Type B pancreatic cell (in vitro differentiated cells): ENCODE measurements at places on chromosomes 1 and 21.

DNA sequence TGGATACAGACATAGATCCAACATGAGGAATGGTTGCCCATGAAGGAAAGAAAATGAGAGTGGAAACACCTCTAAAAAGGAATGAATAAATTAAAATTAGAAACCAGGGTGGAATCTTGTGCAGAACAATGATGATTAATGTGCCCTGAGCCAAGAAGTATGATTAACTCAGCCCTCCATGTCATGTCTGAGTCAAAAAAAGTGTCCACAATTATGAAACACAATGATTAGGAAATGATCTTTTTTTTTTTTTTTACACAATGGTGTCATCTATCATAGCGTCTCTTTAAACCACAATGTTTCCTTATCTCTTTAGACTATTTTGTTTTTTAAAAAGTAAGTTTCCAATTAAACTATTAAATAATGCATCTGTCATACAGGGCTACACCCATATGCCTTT lies 78.9 kb upstream of the RAB4A start:
- no peak for DNase-seq

DNA sequence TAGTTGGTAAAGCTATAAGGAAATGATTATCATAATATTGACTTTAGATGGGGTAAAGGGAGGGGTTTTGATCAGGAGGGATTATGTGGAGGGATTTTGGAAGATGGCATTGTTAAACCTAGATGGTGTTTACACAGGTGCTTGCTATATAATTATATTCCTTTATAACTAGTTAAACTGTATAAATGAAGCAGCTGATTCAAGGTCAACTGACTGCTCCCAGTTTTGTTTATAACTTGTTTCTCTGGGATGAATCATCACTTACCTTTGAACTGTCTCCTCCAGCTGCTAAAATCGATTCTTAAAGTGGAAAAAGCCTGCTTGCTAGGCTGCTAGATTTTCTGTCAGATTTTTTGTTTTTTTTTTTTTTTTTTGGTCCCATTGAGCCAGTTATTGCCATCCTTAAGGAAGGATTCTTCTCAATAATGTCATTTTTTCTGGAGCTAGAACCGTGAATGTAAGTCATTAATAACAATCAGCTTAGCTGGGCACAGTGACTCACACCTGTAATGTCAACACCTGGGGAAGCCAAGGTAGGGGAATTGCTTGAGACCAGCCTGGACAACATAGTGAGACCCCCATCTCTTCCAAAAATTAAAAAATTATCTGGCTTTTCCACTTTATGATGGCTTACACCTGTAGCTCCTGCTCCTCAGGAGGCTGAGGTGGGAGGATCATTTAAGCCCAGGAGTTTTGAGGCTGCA lies 153.2 kb downstream of the PIK3R3 start:
- no peak for DNase-seq

DNA sequence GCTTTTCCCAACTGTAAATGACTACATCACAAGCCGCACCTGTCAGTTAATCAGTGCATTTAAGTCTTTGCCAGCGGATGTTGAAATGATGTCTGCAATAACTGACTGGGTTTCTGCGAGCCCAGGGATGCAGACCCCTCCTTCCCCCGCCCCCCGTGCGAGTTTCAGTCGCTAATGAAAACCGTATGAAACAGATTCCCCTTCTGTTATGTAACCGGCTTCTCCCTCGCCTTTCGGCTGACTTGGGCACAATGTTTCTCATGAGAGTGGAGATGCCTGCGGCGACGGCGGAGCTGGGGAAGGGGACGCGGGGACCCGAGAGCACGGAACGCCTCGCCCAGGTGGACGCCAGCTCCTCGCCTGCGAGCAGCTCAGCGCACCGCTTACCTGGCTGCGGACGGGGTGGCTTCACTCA lies 753 bp downstream of the KCNJ6 start:
- no peak for DNase-seq

GRCh38 chr1:26471498-26472319 lies 531 bp upstream of the HMGN2 start:
- DNase-seq, result peak; percentile 86

DNA sequence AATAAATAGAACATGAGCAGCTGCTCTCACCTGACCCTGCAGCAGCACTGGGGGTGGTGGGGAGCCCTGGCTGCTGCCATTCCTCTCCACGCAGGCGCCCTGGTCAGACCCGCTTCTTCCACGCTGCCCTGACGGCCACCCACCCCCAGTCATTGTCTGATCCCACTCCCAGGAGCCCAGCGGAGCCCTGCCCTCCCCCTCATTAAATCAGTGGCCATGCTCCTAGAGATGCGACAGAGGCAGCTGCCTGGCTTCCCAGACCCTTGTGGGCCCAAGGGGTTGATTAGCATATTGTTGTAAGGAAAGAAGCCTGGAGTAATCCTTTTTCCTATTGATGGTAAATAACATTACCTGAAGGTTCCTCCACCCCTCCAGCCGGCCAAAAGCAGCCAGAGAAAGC lies 301.5 kb downstream of the RRAGC start:
- no peak for DNase-seq

GRCh38 chr1:77543822-77544448 lies 138.5 kb downstream of the ZZZ3 start:
- no peak for DNase-seq

DNA sequence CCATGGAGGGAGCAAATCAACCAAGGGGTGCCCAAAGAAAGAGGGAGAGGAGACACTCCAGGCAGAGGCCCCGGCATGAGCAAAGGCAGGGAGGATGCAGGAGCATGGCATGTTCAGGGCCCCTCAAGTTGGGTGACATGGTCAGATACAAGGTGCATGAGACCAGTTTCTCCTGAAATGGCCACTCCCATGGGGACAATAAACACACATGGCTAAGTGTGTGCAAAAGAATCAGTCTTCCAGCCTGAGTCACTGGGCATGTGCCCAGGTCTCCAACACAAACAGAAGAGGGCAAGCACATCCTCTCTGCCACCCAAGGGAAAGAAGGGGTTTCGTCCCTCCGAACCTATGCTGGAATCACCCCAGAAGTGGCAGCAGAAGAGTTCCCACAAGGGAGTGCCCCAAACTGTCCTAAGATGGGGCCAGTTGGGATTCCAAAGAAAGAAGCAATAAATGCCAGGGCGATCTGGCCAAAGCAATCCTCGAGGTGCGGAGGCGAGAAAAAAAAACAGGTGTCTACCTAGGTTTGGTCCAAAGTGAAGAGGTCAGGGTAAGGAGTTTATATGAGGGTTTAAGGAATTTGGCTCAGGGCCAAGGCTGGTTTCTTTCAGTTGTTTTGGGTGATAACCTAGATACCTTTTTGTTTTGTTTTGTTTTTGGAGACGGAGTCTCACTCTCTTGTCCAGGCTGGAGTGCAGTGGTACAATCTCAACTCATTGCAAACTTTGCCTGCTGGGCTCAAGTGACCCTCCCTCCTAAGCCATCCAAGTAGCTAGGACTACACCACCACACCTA lies 13.2 kb downstream of the CASP9 start:
- DNase-seq, result no peak

DNA sequence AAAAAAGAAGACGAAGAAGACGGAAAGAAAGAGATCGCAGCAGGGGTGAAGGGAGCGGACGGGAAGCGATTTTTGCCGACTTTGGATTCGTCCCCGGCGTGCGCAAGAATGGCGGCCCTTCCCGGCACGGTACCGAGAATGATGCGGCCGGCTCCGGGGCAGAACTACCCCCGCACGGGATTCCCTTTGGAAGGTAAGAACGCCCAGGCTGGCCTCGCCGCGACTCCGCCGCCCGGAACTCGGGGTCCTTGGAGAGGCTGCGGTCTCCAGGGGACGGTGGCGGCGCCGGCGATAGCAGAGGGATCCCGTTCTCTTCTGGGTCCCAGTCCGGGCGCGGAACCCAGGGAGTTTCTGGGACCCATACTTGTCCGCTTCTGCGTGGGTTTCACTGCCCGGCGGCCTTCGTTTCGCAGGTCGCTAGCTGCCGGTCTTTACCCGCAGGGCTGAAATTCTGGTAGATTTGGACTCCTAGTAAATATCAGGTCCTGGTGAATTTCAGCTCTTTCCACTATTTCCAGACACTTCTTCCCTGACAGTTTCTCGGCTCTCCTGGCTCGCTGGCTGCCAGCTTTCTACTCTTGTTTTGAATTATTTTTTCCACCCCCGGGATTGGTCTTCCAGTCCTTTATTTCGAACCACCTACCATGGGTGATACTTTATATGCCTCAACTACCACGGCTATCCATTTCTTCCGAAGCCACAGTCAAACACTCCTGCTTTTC lies 1.0 kb downstream of the PAX7 start:
- no peak for DNase-seq

DNA sequence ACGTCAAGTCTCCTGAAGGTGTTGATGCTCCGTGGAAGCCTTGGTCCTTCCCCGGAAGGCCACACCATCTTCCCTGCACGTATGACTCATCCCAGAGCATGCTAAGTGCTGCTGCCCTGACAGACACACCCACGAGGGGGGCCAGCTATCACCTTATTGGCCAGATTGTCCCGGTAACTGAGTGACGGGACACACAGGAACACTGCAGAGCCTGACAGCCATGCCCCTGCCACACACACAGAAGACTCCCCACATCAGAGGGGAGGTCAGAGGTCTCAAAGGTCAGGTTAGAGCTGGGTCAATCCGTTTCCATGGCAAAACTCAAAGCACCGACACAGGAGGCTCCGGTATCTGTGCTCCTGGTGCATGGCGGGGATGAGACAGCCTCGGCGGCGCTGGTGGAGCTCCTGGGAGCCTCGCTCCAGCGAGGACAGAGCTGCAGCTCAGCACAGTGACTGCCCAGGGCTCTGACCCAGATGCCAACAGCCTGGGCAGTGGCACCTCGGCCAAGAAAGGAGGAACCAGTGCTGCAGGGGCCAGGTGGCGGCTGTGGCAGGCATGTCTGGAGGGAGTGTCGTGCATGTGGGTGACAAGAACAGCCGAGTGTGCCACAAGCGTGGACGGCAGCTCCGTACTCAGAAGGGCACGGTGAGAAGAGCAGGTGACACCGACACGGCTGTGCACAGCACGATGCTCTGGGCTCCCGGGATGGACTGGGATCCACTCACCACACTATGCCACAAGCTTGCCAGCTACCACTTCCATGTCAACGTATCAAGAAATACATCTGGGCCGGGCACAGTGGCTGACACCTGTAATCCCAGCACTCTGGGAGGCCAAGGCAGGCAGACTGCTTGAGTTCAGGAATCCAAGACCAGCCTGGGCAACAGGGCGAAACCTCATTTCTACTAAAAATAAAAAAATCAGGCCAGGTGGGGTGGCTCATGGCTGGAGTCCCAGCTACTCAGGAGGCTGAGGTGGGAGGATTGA lies 14.8 kb upstream of the TMEM240 start:
- no peak for DNase-seq

DNA sequence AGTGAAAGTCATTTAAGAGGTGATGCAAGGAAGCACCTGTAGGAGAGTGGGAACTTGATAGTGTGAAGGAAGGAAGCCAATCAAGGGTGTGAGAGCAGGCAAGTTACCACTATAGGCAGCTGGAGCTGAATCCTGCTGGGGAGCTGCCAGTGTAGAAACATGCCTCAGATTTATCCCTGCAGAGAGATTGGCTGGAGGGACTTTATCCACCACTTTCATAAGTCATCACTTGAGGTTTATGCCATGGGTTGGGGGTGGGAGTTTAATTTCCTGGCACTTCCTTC lies 443.6 kb downstream of the PLPP3 start:
- no peak for DNase-seq

DNA sequence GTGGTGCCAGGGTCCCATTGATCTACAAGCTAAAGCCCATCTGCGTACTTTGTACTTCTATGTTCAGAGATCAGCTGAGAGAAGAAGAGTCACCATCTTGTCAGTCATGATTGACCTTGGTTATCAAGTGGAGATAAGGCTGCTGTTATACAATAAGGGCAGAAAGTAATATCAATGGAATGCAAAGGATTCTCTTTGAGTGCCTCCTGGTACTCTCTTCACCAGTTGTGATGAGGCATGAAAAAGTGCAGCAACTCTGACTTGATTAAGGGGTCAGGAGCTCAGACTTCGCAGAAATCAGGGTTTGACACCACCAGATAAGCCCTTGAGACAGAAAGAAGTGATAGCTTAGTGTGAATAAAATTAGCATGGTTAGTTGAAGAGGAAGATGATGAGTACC lies 25.7 kb upstream of the SYT14 start:
- no peak for DNase-seq

DNA sequence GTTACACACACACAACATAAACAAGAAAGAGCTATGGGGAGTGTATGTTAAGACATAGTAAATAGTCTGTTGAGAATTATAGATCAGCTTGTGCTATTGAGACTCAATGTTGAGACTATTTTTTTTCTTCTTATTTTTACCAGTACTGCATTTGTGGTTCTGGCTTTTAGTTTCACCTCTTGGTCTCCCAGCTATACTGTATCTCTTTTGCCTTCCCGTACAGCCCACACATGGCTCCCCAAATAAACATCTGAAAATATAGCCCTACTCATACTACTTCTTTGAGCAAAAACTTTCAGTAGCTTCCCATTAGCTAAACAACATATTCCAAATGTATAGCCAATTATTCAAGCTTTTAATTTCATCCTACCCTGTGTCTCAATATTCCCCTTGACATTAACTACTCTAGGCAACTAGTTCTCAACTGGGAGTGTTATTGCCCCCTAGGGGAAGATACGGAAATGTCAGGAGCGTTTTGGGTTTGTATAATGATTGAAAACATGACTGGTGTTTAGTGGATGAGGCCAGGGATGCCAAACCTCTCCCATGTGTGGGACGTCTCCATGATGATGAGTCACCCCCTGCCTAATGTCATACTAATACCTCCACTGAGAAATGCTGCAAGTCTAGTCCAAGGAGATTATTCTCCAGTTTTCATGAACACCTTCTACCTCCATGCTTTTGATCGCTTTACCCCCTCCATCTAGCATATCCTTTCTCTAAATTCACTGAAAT lies 6.8 kb downstream of the RPE65 start:
- DNase-seq, result no peak

DNA sequence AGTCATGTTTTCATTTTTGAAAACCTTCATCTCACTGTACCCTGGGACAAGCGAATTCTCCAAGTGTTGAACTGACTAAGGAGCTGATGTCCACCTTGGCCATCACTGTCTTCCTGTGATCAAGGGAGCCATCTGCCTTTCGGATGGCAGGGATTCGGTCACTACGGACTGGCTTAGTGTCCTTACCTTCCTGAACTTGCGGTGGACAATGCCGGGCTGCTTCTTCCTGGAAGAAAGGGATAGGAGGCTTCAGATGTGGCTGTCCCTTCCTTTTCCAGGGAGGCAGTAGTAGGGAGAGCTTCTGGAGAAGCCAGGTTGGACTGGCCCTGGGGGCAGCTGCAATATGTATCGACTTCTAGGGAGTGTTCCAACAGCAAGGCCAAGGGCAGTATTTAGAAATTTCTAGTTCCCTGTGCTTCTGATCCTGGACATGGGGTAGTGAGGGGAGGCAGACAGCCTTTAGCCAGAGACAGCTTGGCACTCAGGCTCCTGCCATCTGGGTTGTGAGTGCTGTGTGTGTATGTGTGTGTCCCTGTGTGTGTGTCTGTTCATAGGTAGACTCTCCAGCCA lies 114.6 kb downstream of the IER5 start:
- DNase-seq, result peak; percentile 43

DNA sequence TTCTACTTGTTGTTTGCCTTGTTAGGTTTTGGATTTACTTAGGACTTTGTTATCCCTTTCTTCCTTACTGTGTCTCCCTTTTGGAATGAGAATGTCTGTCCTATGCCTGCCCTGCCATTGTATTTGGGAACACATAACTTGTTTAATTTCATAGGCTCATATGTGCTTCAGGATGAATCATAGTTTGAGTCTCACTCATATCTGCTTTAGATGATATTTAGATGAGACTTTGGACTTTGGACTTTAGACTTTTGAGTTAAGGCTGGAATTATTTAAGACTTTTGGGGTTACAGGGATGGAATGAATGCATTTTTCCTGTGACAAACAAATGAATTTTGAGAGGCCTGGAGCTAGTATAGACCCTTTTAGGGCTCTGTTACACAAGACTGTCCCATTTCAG lies 33.4 kb downstream of the PSMG1 start:
- DNase-seq, result no peak

- no peak for DNase-seq
Measured at GRCh38 chr1:70536708-70537366, 125.8 kb downstream of the CTH start.
